ENCODE measurements at places on chromosomes 16 and 17. TPM values are rescaled to one million over a fixed set of nuclear protein-coding genes. Genes with fewer than 3 reads are reported as not detected.

GRCh38 chr16:23949630-23950290 is 114.0 kb downstream of the PRKCB start:
- DNase-seq: no peak

- DNase-seq: no peak
Observed at GRCh38 chr17:51580869-51581268, 320.5 kb downstream of the UTP18 start.

The SULT1A2 gene
- not detected for total RNA-seq

DNA sequence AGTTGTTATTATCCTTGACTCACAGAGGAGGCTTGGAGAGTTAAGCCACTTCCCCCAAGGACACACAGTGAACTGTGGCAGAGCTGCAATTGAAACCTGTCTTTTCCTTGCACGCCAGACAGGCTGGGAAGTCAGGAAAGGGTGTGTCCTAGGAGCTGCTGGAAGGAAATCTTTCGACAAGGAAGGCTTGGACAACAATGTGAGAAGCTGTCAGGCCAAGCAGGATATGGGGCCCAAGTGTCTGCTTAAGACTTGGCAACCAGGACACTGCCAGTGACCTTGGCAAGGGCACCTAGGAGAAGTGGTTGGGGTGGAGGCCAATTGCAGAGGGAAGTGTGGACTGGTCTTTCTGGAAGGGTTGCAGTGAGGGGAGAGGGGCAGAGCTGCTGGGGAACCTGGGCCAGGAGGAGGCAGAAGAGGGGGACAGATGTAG is 2.1 kb upstream of the CAMKK1 start:
- DNase-seq: peak; percentile 68
